ENCODE measurements at places on chromosomes 7 and 10.

GRCh38 chr10:107577221-107577620 lies 412.7 kb upstream of the SORCS1 start:
- DNase-seq: no peak

DNA sequence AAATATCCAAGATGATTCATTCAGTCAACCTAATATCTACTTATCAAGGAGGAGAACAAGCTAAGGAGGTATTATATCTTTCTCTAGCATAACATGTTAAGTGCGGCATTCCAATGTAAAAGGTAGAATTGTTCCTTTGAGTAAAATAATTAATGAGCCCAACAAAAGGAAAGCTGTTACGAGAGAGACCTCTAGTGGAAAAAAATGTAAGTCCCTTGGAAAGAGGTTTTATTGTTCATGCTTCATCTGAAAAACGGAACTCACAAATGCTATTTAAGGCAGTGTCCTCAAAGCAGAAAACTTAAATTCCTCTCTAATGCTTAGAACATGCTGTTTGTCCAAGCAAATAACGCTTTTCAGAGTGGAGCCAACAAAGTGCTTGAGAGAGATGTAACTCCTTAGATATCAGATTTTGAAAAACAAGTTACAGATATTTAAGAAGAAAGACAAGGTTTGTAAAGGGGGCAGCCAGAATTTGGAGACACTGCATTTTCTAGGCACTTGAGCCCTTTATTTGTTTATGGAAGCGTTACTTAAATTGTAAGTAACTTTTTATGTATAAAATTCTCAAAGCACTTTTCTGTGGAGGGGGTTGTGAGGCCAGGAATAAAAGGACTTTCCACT lies 119.9 kb downstream of the TFEC start:
- peak; percentile 38 for DNase-seq

- no peak for DNase-seq
Measured at GRCh38 chr10:110115784-110116520, 91.5 kb upstream of the MXI1 start.

DNA sequence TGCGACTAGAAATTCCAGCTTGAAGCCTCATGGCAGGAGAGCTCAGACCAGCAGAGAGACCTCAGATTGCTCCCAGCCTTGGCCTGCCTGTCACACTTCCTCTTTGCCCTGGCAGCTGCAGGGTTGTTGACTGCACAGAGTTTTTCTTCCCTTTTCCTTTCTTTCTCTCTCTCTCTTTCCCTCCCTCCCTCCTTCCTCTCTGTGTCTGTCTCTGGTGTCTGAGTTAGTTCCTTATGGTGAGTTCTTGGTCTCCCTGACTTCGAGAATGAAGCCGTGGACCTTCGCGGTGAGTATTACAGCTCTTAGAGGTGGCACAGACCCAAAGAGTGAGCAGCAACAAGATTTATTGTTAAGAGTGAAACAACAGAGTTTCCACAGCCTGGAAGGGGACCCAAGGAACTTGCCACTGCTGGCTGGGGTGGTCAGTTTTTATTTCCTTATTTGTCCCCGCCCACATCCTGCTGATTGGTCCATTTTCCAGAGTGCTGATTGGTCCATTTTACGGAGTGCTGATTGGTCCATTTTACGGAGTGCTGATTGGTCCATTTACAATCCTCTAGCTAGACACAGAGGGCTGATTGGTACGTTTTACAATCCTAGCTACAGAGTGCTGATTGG lies 266.3 kb downstream of the RPS24 start:
- no peak for DNase-seq

GRCh38 chr10:112214298-112214926 lies 30.8 kb upstream of the GPAM start:
- no peak for DNase-seq

DNA sequence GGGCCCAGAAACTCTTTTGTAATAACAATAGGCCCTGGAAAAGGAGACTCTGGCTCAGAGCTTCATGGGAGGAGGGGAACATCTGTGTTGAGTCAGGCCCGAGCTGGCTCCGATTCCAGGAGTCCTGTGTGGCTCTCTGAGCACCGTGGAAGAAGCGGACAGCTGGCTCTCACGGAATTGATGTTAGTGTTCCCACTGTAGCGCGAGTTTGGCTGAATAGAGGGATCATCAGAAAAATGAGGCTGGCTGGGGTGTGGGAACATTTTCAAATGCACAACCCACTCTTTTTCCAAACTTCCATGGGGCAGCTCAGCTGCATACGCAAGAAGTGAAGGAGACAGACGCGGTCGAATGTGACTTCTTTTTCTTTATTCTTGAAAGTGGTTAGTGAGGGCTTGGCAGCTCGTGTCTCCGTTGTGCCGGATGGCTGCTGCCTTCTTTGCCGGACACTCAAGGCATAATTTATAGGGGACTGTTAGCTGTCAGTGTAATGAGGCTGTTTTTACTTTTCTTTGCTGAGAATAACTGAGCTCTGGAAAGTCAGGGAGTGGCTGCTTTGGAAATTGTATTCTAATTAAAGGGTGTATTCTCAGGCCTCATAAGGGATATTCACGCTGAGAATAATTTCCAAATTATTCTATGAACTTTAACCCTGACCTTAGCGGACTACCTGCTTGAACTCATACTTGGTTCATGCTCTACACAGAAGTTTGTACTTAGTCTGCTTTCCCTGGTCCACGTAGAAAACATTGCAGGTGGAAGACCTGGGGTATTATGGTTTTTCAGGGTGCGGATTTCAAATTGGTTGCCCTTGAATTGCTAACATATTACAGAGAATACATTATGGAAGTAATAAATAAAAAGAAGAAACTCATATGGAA lies 23.1 kb downstream of the MDFIC start:
- peak; percentile 77 for DNase-seq

DNA sequence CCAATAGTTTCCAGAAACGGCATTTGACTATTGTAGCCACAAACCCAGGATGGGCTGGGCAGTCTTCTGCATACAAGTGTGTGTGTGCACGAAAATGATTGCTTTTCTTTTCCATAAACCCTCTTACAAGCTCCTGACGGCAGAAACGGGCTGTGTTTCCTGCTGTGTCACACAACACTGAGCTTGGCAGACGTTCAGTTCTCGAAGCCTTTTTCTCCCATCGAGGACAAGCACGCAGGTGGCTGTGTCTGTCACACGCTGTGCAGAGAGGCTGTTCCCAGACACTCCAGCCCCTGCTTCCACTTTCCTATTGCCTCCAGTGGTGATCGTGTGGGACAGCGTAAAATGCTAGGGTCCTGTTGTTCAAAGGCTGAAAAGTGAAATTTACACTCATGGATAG lies 32.1 kb downstream of the RBAK start:
- DNase-seq: peak; percentile 37

GRCh38 chr7:127873151-127873550 lies 158.1 kb downstream of the LRRC4 start:
- DNase-seq: no peak

GRCh38 chr7:128151635-128152034 lies 89.4 kb upstream of the LEP start:
- no peak for DNase-seq

DNA sequence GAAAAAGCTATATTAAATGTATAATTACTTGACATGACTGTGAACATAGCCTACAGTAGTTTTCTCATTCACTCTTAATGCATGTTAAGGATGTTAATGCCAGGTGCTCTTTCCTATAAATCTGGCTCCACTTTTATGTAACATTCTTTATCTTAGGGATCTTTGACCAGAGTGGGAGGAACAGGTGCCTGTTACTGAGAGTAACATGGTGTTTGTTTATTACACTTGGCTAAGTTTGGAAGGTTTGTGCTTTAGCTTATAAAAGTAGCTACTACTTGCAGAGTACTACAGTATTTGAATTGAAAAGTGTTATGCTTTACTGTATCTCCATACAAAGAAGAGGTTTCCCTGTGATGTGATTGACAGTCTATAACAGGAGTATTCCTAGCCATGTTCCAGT lies 183.4 kb downstream of the DYNC1I1 start:
- DNase-seq: no peak

DNA sequence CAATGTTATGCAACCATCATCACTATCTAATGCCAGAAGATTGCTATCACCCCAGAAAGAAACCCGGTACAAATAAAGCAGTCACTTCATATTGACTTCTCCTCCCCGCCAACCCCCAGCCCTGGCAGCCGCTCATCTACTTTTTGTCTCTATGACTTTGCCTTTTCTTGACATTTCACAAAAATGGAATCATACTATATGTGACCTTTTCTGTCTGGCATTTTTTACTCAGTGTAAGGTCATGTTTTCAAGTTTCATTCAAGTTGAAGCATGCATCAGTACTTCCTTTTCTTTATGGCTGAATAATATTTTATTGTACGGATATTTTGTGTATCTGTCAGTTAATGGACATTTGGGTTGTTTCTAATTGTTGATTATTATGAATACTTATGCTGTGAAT lies 28.1 kb downstream of the FHIP2A start:
- no peak for DNase-seq

- no peak for DNase-seq
Measured at GRCh38 chr7:91181949-91182348, 82.3 kb upstream of the FZD1 start.

DNA sequence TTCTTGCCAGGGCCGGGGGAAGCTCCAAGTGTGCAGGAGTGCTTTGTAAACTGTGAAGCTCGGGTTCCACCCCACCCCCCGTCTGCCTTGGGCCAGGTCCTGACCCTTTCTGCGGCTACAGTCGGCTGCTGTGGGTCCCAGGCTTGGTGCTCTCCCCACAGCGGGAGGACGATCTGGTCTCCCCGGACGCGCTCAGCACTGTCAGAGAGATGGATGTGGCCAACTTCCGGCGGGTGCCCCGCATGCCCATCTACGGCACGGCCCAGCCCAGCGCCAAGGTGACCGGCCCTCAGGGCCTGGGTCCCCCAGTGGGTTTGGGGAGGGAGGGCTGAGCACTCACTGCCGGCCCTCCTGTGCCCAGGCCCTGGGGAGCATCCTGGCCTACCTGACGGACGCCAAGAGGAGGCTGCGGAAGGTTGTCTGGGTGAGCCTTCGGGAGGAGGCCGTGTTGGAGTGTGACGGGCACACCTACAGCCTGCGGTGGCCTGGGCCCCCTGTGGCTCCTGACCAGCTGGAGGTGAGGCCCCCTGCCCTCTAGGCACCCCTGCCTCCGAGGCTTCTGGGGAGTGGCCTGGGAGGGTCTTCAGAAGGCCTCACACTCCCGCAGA lies 60.3 kb downstream of the PALD1 start:
- no peak for DNase-seq

DNA sequence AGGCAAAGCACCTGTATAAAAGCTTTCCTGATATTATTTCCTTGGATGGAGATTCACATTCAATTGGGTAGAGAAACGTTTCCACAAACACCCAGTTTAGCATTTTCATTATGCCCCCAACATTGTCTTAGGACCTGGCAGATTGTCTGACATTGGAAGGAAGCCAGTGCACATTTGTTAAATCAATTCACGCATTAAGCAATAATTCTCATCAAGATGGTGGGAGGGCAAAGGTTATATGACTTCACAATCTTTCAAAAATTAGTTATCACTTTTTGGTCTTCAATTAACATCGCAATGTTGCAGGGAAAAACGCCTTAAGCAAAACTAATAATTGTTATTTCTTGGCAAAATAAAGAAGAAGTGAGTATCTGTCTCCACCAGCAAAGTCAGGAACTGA lies 16.4 kb downstream of the OPALIN start:
- no peak for DNase-seq

DNA sequence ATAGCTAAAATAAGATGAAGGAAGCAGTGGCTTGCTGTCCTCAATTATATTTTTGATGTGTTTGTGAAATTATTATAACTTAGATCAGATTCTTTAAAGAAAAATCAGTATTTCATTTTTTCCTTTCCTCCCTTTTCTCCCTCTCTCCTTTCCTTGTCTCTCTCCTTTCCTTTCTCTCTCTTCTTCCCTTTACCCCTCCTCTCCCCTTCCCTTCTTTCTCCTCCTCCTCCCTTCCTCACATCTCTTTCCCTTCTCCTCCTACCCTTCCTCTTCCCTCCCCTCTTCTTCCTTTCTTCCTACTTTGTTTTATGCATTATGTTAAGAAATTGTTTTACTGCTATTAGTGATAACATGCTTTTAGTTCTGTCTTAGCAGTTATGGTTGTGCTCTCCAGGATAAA lies 171.5 kb downstream of the ADK start:
- no peak for DNase-seq

DNA sequence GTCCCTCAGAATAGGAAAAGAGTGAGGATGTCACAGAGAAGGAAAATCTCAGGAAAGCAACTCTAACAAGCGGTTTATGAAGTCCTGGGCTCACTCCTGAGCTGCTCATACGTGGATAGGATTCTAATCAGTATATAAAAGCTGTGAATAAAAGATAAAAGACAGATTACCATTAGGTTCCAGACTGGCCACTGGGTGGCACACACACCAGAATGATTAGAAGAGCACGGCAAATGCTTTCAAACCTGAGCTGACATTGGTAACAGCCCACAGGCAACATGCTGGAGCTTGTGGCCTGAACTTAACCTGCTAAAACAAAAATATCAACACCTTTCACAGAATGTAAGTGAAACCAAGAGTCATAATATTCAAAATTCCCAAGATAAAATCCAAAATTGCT lies 370.8 kb downstream of the GRID1 start:
- DNase-seq: no peak

- DNase-seq: no peak
Measured at GRCh38 chr10:21166557-21167287, 269.6 kb upstream of the NEBL start.

DNA sequence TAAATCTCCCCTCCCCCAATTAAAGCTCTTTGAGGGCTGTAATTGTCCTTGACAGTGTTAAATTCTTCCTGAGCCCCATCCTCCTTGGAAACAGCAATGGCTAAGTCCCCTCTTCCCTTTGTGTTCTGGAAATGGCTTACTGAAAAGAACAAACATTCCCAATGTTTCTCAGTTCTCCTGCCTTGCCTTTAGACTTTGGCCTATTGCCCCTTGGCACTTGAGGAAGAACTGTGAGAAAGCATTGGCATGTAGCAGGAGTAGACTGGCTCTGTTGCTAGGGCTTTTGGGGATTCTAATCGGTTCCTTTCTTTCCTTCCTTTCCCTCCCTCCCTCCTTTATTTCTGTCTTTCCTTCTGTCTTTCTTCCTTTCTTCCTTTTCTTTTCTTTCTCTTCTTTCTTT lies 463.3 kb upstream of the PODXL start:
- DNase-seq: no peak

GRCh38 chr7:131097662-131098376 lies 229.9 kb upstream of the MKLN1 start:
- DNase-seq: no peak

DNA sequence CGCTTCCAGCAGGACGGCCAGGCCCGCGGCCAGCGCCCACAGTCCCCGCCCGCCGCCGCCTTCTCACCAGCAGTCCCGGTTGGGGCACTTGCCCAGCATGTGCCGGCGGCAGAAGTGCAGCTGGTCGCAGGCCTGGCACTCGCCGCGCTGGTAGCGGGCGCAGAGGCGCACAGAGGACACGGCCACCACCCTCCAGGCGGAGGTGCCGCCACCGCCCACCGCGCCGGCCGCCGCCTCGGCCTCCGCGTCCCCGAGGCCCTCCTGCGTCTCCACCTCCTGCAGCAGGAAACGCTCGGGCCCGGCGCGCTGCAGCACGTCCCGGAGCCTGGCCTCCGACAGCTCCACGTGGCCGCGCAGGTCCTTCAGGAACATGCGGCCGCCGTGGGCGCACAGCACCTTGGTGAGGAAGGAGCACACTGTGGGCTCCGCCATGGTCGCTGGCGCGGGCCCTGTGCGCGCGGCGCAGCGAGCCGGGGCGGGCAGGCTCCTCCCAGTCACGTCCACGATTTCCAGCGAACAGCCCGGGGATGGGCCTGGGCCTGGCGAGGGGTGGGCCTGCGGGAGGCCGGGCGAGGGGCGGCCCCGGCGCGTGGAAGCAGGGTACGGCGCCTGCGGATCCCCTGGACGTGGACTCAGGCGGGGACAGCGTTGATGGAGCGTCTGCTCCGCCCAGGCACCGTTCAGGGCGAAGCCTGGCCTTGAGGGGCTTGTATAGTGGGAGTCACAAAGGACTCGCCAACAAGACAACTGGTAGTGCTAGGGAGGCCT lies at the start of gene ZC3HAV1L:
Gene ZC3HAV1L, minus strand, starts transcription at position 457 of the 768 bp plus-strand sequence. Its CDS starts 25 bp downstream, at position 432.
- peak; percentile 72 for DNase-seq

GRCh38 chr7:89160107-89160506 lies 364.6 kb upstream of the TEX47 start:
- no peak for DNase-seq

Data from Daoy (cell line).